ENCODE measurements at places on chromosomes 12 and 14. TPM values are rescaled to one million over a fixed set of nuclear protein-coding genes. Genes with fewer than 3 reads are reported as not detected.

DNA sequence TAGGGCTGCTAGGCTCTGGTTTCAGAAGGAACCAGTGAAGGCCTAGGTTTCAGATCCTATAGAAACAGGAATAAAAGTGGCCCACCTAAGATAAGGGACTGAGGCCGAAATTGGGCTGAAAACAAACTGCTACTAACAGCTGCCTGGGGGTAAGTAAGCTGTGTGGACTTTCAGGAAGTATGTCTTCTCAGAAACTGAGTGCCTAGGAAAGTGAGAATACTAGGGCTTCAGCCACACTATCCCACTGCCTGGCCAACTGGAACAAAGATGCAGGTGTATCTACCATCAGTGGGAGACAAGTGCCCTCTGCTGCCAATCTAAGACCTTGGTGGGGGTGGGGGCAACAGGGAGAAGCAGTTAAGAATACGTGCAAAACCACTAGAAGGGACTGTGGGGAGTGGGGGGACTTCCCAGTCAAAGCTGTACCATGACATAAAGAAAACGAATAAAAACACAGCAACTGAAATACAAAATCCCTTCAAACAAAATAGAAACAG, 82.5 kb downstream of the MED13L start:
- peak; percentile 52 for DNase-seq

DNA sequence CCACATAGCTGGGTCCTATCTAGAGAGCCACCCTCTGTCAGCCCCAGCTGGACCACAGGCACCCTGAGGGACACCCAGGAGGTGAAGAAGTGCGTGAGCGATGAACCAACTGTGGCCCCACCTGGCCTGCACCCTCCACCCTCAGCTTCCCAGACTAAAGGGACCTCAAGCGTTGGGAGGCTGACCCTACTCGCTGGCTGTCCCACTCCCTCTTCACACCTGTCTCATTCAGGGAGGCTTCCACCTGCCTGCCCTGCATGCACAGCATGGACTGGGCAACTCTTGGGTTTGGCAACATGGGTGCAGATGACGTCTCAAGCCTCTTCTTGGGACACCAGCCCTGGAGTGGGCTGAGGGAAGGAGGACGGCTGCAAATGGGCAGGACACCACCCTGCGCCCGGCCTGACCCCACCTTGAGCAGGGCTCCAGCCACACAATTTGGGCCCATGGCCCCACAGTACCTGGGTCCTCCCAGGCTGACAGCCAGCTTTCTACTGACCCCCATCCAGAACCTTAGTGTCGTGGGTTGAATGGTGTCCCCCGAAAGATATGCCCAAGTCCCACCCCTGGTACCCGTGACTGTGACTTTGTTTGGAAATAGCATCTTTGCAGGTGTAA, 2.1 kb downstream of the TMEM179 start:
- no peak for DNase-seq

DNA sequence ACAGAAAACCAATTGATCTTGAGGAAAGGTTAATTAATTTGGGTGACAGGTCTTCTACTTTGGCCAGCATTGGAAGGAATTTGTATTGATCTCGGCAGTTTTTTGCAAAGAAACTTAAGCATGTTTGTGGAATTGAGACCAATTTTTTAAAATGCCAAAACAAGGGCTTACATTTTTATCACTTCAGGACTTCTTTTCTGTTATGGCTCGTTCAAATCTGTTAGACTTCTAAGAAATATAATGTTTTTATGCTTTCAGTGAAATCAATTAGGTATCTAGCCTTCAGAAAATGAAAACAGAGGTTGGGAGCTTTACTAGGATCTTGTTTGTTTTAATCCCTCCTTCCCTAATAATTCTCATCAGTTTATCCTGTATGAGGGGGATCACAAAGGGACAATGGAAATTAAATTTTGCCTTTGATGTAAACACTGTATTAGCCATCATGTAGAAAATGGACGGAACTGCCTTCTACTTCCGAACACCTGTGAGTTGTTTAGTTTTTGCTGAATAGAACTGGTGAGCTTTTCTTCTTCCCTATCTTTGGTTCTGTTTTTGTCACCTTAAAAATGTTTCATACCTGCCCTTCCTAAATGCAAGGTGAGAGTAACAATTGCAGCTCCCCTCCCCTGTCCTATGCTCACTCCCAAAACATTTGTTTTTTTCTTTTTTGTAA, 7.8 kb downstream of the FOXA1 start:
- no peak for DNase-seq

GRCh38 chr14:86990396-86990795, 1002.6 kb downstream of the GALC start:
- no peak for DNase-seq

Gene OR4E2
- not detected for polyA plus RNA-seq
